GM10248 (cell line): ENCODE measurements at places on chromosomes 2 and 18.

GRCh38 chr18:10936176-10937053 lies 213.0 kb downstream of the PIEZO2 start:
- no peak for DNase-seq

DNA sequence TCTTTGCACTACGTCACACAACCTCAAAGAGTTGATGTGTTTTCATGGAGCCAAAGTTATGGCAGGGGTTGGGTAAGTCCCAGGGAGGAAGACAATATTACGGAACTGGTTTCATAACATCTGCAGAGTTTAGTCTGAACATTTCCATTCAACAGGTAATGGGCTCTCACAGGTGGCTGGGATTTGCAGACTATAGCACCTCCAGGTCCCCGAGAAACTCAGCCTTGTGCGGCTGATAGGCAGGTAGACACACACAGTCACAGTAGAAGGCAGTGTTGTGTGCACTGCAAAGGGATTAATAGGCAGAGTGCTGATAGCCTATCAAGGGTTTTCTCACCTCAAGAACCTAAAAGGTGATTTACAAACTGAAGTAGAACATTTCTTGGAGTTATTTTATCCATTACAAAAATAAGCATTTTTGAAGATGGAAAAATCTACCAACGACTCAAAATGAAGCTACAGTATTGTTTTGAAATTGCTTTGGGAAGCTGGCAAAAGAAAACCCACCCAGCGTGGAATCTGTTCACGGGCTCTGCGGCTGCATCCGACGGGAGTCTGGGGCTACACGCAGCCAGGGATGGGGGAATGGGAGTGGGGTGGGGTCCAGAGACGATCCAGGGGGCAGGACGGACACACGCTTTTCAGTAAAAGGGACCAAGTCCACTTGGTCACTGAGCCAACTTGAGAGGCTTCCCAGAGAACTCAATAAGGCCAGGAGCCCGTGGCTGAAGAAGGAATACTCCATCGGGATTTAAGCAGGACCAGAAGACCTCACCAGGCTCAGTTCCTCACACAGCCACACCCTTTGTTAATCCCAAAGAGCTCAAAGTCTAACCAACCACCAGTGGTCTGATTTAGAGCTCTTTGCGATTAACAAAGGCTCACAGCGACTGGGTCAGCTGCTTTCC lies 82.9 kb downstream of the CHRNA1 start:
- no peak for DNase-seq

DNA sequence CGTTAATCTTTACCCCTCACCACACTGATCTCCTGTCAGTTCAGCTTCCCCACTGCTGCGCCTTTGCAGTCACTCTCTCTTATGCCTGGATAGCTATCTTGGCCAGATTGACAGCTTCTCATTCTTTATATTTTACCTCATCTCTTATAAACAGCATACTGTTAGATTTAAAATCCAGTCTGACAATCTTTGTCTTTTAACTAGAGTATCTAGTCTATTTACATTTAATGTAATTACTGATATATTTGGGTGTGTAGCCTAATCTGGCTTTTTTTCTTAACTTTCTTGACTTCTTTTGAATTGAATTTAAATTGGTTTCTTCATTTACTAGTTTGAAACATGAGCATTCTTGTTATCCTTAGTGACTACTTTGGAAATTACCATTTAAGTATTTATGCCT lies 225.1 kb downstream of the PRKCE start:
- DNase-seq, result no peak

- DNase-seq, result no peak
Observed at GRCh38 chr2:155600296-155600695, 732.2 kb downstream of the NR4A2 start.

- no peak for DNase-seq
Observed at GRCh38 chr2:16324544-16324937, 341.1 kb downstream of the CYRIA start.

DNA sequence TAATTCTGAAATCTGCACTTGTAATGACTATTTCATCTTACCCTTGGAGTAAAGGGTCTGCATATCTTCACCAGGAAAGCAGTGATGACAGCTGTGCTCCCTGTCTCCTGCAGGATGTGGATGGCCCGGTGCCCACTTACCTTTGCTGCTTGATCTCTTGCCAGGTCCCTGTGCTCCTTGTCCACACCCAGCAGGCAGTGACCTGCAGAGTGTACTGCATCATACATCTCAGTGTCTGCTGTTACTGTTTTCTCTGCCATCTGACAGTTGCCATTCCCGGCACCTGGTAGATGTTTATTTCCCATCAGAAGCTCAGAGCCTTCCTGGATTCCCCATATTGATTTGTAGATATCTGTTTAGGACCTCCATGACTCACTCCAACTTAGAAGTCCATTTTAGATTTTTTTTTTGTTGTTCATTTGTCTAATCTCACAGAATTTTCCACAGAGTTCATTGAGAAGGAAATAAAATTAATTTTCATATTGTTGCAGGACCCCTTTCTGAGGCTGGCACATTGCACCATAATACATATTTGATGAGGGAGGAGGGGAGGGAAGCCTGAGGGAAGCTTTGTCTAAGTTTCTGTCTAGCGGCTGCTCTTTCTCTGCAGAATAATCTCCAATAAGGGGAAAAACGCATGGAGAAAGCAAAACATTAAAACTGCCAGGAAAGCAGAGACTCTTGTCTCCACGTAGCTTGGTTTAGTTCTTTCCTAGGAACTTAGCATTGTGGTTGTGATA lies 697.5 kb upstream of the RAB6C start:
- no peak for DNase-seq

GRCh38 chr2:3651691-3652648 lies 6.0 kb upstream of the ALLC start:
- DNase-seq, result peak; percentile 88

GRCh38 chr2:30652271-30652915 lies 154.9 kb downstream of the CAPN13 start:
- DNase-seq, result no peak

- peak; percentile 60 for DNase-seq
Observed at GRCh38 chr2:181106789-181107627, 126.6 kb downstream of the UBE2E3 start.

DNA sequence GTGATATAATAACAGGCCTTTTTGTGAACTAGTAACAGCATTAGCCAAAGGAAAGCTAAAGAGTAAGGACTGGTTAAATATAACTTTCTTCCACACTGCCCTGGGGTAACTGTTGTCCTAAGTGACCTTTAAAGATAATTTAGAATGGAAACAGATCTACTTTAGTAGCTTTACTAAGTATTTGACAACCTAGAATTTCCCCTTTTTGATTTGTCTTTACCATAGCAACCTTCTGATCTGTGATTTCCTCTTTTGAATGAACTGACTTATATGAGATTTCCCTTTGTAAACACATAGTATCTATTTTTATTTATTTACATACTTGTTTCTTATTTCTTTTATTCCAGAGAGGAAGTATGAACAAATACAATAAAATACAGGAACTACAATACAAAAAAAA lies 10.5 kb upstream of the KLF7 start:
- DNase-seq, result no peak

GRCh38 chr2:106058469-106059137 lies 135.5 kb downstream of the UXS1 start:
- no peak for DNase-seq

GRCh38 chr18:53935803-53936202 lies 288.7 kb downstream of the MBD2 start:
- no peak for DNase-seq

GRCh38 chr2:226963528-226963927 lies 127.7 kb downstream of the RHBDD1 start:
- no peak for DNase-seq

DNA sequence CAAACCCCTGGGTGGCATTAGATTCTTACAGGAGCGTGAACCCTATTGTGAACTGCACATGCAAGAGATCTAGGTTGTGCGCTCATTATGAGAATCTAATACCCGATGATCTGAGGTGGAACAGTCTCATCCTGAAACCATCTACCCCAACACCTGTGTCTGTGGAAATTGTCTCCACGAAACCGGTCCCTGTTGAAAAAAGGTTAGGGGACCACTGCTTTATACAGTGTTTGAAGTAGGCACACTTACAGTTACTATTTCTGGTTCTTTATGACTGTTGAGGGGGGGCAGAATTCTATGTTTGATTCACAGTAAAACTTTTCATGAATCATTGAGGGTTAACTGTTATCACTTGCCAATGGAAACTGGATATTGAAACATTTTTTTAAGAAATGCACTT lies 72.0 kb downstream of the RIF1 start:
- DNase-seq, result no peak

DNA sequence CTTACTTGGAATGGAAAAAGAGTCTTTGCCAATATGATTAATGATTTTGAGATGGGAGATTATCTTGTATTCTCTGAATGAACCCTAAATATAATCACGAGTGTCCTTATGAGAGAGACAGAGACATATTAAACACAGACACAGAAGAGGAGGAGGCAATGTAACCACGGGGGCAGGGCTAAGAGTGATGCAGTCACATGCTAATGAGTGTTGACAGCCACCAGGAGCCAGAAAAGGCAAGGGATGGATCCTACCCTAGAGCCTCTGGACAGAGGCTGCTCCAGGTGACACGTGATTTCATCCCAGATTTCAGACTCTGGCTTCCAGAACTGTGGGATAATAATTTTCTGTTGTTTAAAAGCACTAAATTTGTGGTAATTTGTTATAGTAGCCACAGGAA lies 679.6 kb downstream of the MBD2 start:
- no peak for DNase-seq
